ENCODE measurements at places on chromosomes 6 and 20.
A peak's percentile ranks its signal among the peaks of the same experiment; 100 is the strongest.

GRCh38 chr6:163750431-163751031, 336.0 kb downstream of the QKI start:
- DNase-seq = peak; percentile 32
- H3K4me1 ChIP-seq = peaks cover 8% of the 10 kb centered on the region
- no peak overlapping the region for H3K4me3 ChIP-seq
- peaks cover 9% of the 10 kb centered on the region for H3K27me3 ChIP-seq
- no peak overlapping the region for H3K27ac ChIP-seq
- H3K36me3 ChIP-seq = peaks cover 5% of the 10 kb centered on the region

- H3K36me3 ChIP-seq = no peaks in the 10 kb centered on the region
- no peak overlapping the region for H3K4me3 ChIP-seq
- DNase-seq = no peak
- no peak overlapping the region for H3K27ac ChIP-seq
- no peaks in the 10 kb centered on the region for H3K4me1 ChIP-seq
Measured at GRCh38 chr6:21874372-21874771, 280.8 kb downstream of the SOX4 start.

- H3K27me3 ChIP-seq = peaks cover 12% of the 10 kb centered on the region
- H3K4me3 ChIP-seq = peak within 1 kb of the TSS; percentile 77
- H3K27ac ChIP-seq = no peak within 1 kb of the TSS
- peaks cover 2% of the 10 kb centered on the region for H3K4me1 ChIP-seq
- DNase-seq = no peak
Measured at GRCh38 chr6:39934131-39934757, at the start of gene MOCS1. Gene MOCS1, minus strand, starts transcription at chr6:39934462. Its CDS starts 45 bp downstream, at chr6:39934417.

DNA sequence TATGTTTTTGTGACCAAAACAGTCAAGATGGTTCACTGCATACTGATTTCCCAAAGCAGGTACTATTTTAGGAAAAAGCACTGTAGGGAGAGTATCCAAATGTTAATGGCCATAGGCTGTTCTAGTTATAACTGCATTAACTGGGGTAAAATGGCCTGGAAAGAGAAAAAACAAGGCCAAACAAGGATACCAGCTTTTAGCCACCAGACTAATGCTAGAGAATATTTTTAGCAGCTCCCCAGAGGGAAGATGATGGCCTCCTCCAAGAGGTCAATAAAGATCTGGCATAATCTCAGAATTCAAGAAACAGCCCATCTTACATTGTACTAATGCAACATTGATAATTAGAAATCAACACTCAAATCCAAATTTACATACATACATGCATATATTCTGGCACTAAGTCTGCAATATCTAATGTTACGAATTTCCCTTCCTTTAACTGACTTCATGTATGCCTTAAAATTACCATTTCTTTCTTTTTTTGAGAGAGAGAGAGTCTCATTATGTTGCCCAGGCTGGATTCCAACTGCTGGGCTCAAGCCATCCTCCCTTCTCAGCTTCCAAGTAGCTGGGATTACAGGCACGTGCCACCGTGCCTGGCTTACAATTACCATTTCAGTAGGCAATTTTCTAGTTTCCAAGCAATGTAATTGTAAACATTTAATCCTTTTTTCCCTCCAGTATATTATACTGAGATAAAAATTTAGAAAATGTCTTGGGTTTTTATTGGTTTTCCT, 9.3 kb downstream of the COX7A2 start:
- no peak for DNase-seq
- H3K27me3 ChIP-seq = no peaks in the 10 kb centered on the region
- H3K27ac ChIP-seq = no peak overlapping the region
- no peaks in the 10 kb centered on the region for H3K4me1 ChIP-seq
- H3K4me3 ChIP-seq = no peak overlapping the region
- peaks cover 15% of the 10 kb centered on the region for H3K36me3 ChIP-seq

- no peak overlapping the region for H3K27ac ChIP-seq
- no peak overlapping the region for H3K4me3 ChIP-seq
- DNase-seq = no peak
- H3K36me3 ChIP-seq = peaks cover 8% of the 10 kb centered on the region
- peaks cover 4% of the 10 kb centered on the region for H3K27me3 ChIP-seq
- no peaks in the 10 kb centered on the region for H3K4me1 ChIP-seq
Measured at GRCh38 chr20:24942679-24943078, 6.4 kb upstream of the CST7 start.

GRCh38 chr6:31908791-31909190, 6.9 kb upstream of the ZBTB12 start:
- no peaks in the 10 kb centered on the region for H3K36me3 ChIP-seq
- peaks cover 2% of the 10 kb centered on the region for H3K4me1 ChIP-seq
- no peak for DNase-seq
- no peak overlapping the region for H3K4me3 ChIP-seq
- no peak overlapping the region for H3K27ac ChIP-seq

DNA sequence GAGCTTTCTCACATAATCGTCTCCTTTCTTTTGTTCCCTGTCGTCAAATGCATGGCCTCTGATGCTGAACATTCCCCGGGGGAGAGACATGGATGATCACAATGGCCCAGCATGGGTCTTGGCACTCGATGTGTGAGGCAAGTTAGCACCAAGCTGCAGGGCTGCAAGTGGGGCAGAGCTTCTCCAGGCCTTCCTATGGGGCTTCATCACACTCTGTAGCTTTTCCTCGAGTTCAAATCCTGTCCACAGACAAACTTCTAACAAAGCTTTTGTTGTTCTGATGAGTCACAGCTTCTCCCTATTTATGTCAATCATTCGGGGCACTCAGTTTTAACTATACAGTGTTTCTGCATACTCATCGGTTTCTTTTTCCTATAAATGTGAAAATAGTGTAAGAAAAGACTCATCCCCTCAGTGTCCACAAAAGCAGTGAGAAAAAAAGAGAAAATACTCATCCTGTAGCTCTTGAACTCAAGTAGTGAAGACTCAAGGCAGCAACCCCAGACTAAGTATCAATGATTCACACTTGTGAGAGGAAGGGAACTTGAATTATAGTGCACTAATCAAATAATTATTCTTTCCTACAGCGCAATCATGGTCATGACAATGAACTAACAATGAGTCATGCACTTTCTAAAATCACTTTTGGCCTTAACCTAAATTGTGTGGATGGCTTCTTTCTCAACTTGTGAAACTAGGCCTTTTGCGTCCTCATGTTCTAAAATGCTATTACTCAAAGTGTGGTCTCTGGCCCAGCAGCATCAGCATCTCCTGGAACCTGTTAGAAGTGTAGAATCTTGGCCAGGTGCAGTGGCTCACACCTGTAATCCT, 68.4 kb upstream of the NOX3 start:
- no peaks in the 10 kb centered on the region for H3K27me3 ChIP-seq
- H3K27ac ChIP-seq = no peak overlapping the region
- no peak for DNase-seq
- H3K36me3 ChIP-seq = no peaks in the 10 kb centered on the region

GRCh38 chr6:148963738-148964137, 216.9 kb downstream of the UST start:
- H3K27me3 ChIP-seq = no peaks in the 10 kb centered on the region
- no peak overlapping the region for H3K4me3 ChIP-seq
- peaks cover 5% of the 10 kb centered on the region for H3K4me1 ChIP-seq
- no peak for DNase-seq

DNA sequence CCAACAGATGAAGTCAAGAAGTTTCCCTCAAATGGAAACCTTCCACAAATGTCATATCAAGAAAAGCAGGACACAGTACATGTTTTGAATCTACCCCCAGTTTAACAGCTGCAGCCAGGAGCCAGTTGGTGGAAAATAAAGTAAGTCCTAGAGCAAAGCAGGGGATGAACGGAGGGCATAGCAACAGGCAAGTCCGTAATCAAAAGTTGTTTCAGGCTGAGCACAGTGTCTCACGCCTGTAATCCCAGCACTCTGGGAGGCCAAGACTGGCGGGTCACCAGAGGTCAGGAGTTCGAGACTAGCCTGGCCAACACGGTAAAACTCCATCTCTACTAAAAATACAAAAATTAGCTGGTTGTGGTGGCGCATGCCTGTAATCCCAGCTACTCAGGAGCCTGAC, 2.4 kb upstream of the SALL4 start:
- H3K27ac ChIP-seq = no peak overlapping the region
- no peaks in the 10 kb centered on the region for H3K36me3 ChIP-seq
- DNase-seq = no peak
- no peaks in the 10 kb centered on the region for H3K4me1 ChIP-seq
- no peak overlapping the region for H3K4me3 ChIP-seq

DNA sequence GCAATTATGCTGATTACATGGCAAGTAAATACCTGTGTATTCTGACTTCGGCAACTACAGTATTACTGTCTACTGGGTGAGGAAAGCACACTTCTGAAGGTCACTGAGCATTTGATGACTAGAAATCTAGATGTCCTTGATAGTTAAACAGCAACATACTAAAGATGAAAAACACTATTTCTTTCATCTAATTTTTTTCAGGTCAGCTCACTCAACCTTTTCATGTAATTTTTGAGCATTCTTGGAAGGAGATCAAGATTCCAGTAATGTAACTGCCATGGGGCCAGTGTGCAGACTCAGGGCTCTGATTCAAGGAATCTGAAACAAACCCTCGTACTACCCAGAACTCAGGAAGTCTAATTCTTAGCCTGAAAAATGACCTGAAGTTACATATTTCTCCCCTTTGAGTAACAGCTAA, 222.6 kb upstream of the TAB2 start:
- no peak for DNase-seq
- peaks cover 2% of the 10 kb centered on the region for H3K36me3 ChIP-seq
- H3K27me3 ChIP-seq = peaks cover 2% of the 10 kb centered on the region
- no peak overlapping the region for H3K4me3 ChIP-seq
- H3K27ac ChIP-seq = no peak overlapping the region

- H3K36me3 ChIP-seq = no peaks in the 10 kb centered on the region
- peaks cover 5% of the 10 kb centered on the region for H3K27me3 ChIP-seq
- H3K4me3 ChIP-seq = no peak overlapping the region
- H3K4me1 ChIP-seq = peaks cover 4% of the 10 kb centered on the region
- DNase-seq = no peak
- H3K27ac ChIP-seq = no peak overlapping the region
Measured at GRCh38 chr20:48606172-48606840, 221.5 kb downstream of the PREX1 start.

GRCh38 chr6:20319520-20320357, 81.9 kb upstream of the E2F3 start:
- peak overlapping the region; percentile 84 for H3K4me3 ChIP-seq
- H3K4me1 ChIP-seq = peaks cover 8% of the 10 kb centered on the region
- peak; percentile 66 for DNase-seq
- H3K36me3 ChIP-seq = peaks cover 3% of the 10 kb centered on the region
- peaks cover 2% of the 10 kb centered on the region for H3K27me3 ChIP-seq

DNA sequence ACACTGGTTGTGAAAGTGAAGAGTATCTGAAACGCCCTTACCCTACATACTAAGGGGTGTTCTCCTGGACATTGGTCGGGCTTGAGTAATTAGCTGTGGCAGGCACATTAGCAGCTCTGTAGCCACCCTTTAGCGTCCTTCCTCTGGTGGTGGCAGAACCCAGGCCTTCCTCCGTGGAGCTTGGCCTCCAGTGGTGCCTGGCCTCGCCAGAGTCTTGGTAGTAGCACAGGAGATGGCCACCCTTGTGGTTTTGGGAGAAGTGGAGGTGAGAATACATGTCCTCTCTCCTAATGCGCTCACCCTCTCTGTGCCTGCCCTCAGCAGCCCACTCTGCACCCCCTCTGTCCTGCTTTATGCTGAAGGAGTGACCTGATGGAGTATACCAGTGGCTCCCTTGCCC, 17.6 kb upstream of the UQCC2 start:
- no peak overlapping the region for H3K27ac ChIP-seq
- H3K27me3 ChIP-seq = peaks cover 11% of the 10 kb centered on the region
- no peak for DNase-seq

DNA sequence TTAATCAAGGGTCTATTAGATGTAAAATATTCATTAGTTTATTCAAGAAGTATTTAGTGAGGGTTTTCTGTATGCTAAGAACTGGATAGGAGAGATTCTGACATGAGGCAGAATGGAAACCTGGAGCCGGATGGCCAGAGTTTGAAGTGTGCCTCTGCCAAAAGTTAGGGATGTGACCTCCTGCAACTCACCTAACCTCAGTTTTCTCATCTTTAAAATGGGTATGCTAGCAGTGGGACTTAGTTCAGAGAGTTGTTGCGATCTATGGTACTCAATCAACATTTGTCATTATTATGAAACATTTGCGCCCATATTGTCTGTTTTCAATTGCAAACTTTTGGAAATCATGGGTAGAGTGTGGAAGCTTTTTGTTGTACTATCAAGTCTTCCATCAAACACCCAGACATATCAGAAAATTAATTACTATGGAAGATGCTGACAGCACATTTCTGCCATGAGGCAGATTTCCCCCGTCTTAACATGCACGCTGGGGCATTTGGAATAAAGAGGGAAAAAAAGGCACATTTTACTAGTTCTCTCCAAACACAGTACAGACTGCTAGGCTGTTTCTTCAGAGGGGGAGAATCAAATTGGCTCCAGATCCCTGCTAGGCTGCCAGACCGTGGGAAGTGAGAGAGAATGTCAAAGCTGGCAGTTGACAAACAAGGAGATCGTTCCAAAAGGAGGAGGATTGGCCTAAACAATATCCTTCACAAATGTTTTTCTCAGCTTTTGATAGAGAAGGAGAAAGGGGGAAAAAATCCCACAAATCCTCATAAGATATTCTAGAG, 205.3 kb upstream of the TSHZ2 start:
- H3K4me3 ChIP-seq = no peak overlapping the region
- no peak overlapping the region for H3K27ac ChIP-seq
- DNase-seq = no peak
- H3K4me1 ChIP-seq = no peaks in the 10 kb centered on the region
- peaks cover under 1% of the 10 kb centered on the region for H3K27me3 ChIP-seq
- H3K36me3 ChIP-seq = no peaks in the 10 kb centered on the region

- DNase-seq = no peak
- no peaks in the 10 kb centered on the region for H3K27me3 ChIP-seq
- H3K4me1 ChIP-seq = no peaks in the 10 kb centered on the region
- H3K36me3 ChIP-seq = no peaks in the 10 kb centered on the region
- no peak overlapping the region for H3K4me3 ChIP-seq
- H3K27ac ChIP-seq = no peak overlapping the region
Measured at GRCh38 chr6:84669945-84670344, 94.5 kb downstream of the TBX18 start.

GRCh38 chr6:42690872-42691271, 31.5 kb downstream of the PRPH2 start:
- H3K36me3 ChIP-seq = peaks cover 26% of the 10 kb centered on the region
- DNase-seq = no peak
- H3K4me3 ChIP-seq = no peak overlapping the region
- H3K27ac ChIP-seq = peak overlapping the region; percentile 2
- peaks cover 4% of the 10 kb centered on the region for H3K4me1 ChIP-seq

DNA sequence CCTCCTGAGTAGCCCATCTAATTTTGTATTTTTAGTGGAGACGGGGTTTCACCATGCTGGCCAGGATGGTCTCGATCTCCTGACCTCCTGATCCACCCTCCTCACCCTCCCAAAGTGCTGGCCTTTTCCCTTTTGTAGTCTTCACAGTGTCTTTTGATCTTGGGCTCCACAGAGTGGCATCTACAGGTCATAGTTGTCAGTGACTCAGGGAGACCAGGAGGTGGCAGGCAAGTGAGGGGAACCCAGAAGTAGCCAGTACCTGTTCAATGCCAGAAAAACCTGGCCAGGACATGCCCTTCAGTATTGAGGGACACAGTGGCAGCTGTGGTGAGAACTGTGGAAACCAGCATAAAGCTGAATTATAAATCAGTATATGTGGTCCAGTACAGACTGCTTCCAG, 19.6 kb downstream of the RPP21 start:
- H3K36me3 ChIP-seq = no peaks in the 10 kb centered on the region
- H3K4me1 ChIP-seq = no peaks in the 10 kb centered on the region
- peaks cover 26% of the 10 kb centered on the region for H3K27me3 ChIP-seq
- H3K4me3 ChIP-seq = no peak overlapping the region

- H3K36me3 ChIP-seq = peaks cover 12% of the 10 kb centered on the region
- H3K4me1 ChIP-seq = peaks cover 5% of the 10 kb centered on the region
- no peak for DNase-seq
Measured at GRCh38 chr6:5403609-5404008, 142.3 kb downstream of the FARS2 start.

All from memory B cell (primary cell).